CD14-positive monocyte (primary cell): ENCODE measurements at places on chromosomes 7 and 10. TPM values are rescaled to one million over a fixed set of nuclear protein-coding genes. Genes with fewer than 3 reads are reported as not detected.

Gene ZNF775
- polyA plus RNA-seq, result 2.7 TPM

Gene FOXP2
- polyA plus RNA-seq, result not detected

Gene RSU1
- polyA plus RNA-seq, result 34.1 and 45.7 TPM in 2 replicates

Gene ATE1
- 19.5 TPM for polyA plus RNA-seq

Gene TRPV6
- not detected for polyA plus RNA-seq

Gene MCM10
- not detected for polyA plus RNA-seq

Gene CRHR2
- polyA plus RNA-seq, result not detected

Gene TNPO3
- polyA plus RNA-seq, result 17.0 TPM

Gene PHKG1
- polyA plus RNA-seq, result not detected

Gene SPDYE2
- polyA plus RNA-seq, result not detected

Gene STEAP4
- polyA plus RNA-seq, result 26.2 TPM

Gene HOXA11
- not detected for polyA plus RNA-seq

Gene STX1A
- 0.37 TPM for polyA plus RNA-seq

Gene FAM180A
- polyA plus RNA-seq, result not detected

Gene CLRN3
- polyA plus RNA-seq, result not detected

Gene CPEB3
- polyA plus RNA-seq, result 1.8 TPM

Gene LRRN3
- polyA plus RNA-seq, result 0.22 TPM

Gene AKR1D1
- not detected in 2 replicates for polyA plus RNA-seq

Gene UPK3B
- not detected for polyA plus RNA-seq

Gene KCNH2
- polyA plus RNA-seq, result not detected

Gene OR2A5
- not detected for polyA plus RNA-seq

Gene VSTM2A
- polyA plus RNA-seq, result not detected

Gene ATP6V0E2
- polyA plus RNA-seq, result 4.4 and 14.2 TPM in 2 replicates

Gene DMBT1
- polyA plus RNA-seq, result not detected

Gene CUZD1
- polyA plus RNA-seq, result 0.17 and 0.29 TPM in 2 replicates

Gene CYP2E1
- not detected in 2 replicates for polyA plus RNA-seq

Gene IL2RA
- 0.06 TPM for polyA plus RNA-seq

Gene ZNF485
- 0.79 and 1.5 TPM in 2 replicates for polyA plus RNA-seq

Gene ITGA8
- not detected for polyA plus RNA-seq

Gene TIMM23
- polyA plus RNA-seq, result 72.1 TPM

Gene SPDYE6
- polyA plus RNA-seq, result 0.12 TPM

Gene EIF3A
- polyA plus RNA-seq, result 7.0 and 18.8 TPM in 2 replicates

Gene CPA2
- polyA plus RNA-seq, result not detected

Gene CHAT
- polyA plus RNA-seq, result not detected

Gene COL26A1
- not detected for polyA plus RNA-seq

Gene ANKRD30A
- polyA plus RNA-seq, result not detected in 2 replicates

Gene PKD1L1
- not detected for polyA plus RNA-seq
